ENCODE measurements at places on chromosomes 1 and 21. TPM values are rescaled to one million over a fixed set of nuclear protein-coding genes. Genes with fewer than 3 reads are reported as not detected.
A peak's percentile ranks its signal among the peaks of the same experiment; 100 is the strongest.

- no peaks in the 10 kb centered on the region for H3K27me3 ChIP-seq
- DNase-seq, result no peak
- no peak overlapping the region for H3K27ac ChIP-seq
- no peaks in the 10 kb centered on the region for H3K36me3 ChIP-seq
- H3K4me1 ChIP-seq, result peaks cover 27% of the 10 kb centered on the region
- no peak overlapping the region for H3K4me3 ChIP-seq
Measured at GRCh38 chr1:88698764-88699163, 14.7 kb downstream of the PKN2 start.

Gene OLIG2
- total RNA-seq, result not detected

Gene ADAMTS5
- 9.6 TPM for total RNA-seq

Gene S100A7
- not detected for total RNA-seq

- H3K4me3 ChIP-seq, result no peak overlapping the region
- no peaks in the 10 kb centered on the region for H3K27me3 ChIP-seq
- DNase-seq, result no peak
- no peaks in the 10 kb centered on the region for H3K36me3 ChIP-seq
- no peak overlapping the region for H3K27ac ChIP-seq
Measured at GRCh38 chr1:209751627-209752231, 4.1 kb upstream of the TRAF3IP3 start.

DNA sequence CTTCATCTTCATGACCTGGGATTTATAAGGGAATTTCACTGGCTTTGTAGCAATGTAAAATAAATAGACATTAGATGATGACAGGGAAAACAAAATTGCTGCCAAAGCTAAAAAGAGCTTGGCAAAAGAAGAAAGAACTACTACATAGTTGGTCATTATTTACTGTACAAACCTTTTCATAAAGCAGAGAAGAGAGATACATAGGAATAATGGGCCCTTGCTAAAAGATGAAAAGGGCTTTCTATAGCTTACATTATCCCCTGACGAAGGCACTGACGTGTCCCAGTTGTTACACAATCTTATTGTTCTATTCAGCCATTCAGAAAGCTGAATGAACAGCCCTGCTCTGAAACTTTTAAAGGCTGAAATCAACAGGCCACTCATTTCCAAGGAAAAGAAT, 57.1 kb downstream of the ZC3H11B start:
- no peaks in the 10 kb centered on the region for H3K36me3 ChIP-seq
- peaks cover 13% of the 10 kb centered on the region for H3K4me1 ChIP-seq
- no peaks in the 10 kb centered on the region for H3K27me3 ChIP-seq
- peak overlapping the region; percentile 40 for H3K27ac ChIP-seq
- no peak overlapping the region for H3K4me3 ChIP-seq
- DNase-seq, result peak; percentile 69

GRCh38 chr1:219365451-219365850, 191.8 kb downstream of the LYPLAL1 start:
- H3K4me3 ChIP-seq, result no peak overlapping the region
- DNase-seq, result no peak
- H3K4me1 ChIP-seq, result no peaks in the 10 kb centered on the region
- H3K36me3 ChIP-seq, result no peaks in the 10 kb centered on the region

- DNase-seq, result peak; percentile 100
- H3K4me1 ChIP-seq, result peaks cover 27% of the 10 kb centered on the region
- no peaks in the 10 kb centered on the region for H3K27me3 ChIP-seq
- H3K36me3 ChIP-seq, result no peaks in the 10 kb centered on the region
Measured at GRCh38 chr1:113811888-113812660, at the start of gene RSBN1. RSBN1 (minus strand) TSS chr1:113812476; CDS start chr1:113812412, 64 bp downstream.

Gene RBP7
- not detected for total RNA-seq

Gene GPR137B
- 26.0 TPM for total RNA-seq

DNA sequence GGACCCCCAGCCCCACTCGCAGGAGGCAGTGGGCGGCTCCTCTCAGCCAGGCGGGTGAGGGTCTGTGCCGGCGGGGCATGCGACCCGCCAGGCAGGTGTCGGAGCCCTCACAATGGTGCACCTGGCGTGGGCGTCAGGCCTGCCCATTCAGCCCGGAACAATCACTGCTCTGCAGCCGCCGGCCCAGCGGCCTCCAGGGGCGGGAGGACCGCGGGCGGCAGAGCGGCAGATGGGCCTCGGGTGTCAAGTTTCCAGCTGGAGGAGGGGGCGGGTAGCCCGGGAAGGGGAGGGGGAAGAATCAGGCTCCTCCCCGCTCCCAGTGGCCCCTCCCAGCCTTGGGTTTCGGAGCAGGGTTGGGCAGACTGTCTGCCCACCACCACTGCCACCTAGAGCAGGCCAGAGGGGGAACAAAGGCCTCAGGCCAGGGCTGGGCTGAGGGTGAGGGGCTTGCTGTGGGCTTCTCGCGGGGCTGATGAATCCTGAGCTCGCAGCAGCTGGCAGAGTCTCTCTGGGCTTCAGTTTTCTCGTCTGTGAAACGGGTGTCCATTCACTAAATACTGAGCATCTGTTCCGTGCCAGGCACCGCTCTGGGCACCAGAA, 39.5 kb upstream of the CASZ1 start:
- H3K27me3 ChIP-seq, result peaks cover 27% of the 10 kb centered on the region
- no peak overlapping the region for H3K4me3 ChIP-seq
- no peak overlapping the region for H3K27ac ChIP-seq
- no peaks in the 10 kb centered on the region for H3K36me3 ChIP-seq

DNA sequence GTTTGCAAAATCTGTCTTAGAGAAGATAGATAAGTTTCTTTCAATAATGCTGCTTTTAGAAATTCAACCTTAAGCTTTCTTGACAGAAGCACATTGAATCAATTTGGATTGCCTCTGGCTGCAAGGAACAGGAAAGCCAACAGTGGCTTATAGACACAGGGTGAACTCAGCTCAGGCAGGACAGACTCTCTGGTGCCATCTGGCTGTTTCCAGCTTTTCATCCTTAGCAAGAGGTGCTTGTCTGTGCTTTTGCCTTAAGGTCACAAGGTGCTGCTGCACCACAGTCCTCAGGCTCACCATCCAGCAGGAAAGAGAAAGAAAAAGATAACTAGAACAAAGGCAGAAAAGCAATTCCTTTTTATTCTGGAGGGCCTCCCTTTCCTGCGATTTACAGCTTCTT, 93.7 kb upstream of the ETS2 start:
- H3K27me3 ChIP-seq, result 0 out of 2 replicates have a peak, but pooled peaks cover 12% of the 10 kb centered on the region
- no peak overlapping the region for H3K4me3 ChIP-seq
- no peaks in the 10 kb centered on the region for H3K36me3 ChIP-seq
- DNase-seq, result peak; percentile 63
- H3K27ac ChIP-seq, result no peak overlapping the region

DNA sequence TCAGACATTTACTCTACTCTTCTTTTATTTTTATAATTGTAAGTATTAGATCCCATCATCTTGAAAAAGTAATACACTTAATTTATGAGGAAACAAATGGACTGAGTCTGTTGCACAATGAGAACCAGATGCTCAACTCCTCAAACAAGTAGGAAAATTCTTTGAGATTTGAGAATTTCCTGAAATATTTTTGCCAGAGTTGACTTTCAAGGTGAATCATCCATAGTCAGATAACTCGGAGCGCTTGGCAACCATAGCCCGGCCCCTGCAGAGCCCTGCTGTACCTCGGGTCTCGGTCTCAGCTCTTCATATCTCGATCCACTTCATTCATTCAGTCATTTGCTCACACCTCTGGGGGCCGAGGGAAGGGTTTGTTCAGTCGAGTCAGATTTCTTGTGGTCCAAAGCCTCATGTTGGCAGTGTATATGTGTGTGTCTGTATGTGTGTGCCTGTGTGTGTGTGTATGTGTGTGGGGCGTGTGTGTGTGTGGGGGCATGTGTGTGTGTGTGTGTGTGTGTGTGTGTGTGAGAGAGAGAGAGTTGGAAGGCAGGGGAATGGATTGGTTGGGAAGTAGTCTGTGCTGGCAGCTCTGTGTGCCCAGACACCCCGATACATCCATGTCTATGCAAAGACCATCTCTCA, 18.1 kb upstream of the PCP4 start:
- H3K4me1 ChIP-seq, result no peaks in the 10 kb centered on the region
- no peaks in the 10 kb centered on the region for H3K36me3 ChIP-seq
- no peak overlapping the region for H3K4me3 ChIP-seq
- no peaks in the 10 kb centered on the region for H3K27me3 ChIP-seq

Gene GREM2
- 47.8 TPM for total RNA-seq

Measured in GM23248 (cell line).